ENCODE measurements at places on chromosomes 3 and 15. TPM values are rescaled to one million over a fixed set of nuclear protein-coding genes. Genes with fewer than 3 reads are reported as not detected.

TGM5 gene
- not detected for total RNA-seq

LRRIQ4 gene
- total RNA-seq, result not detected

GOLGA8M gene
- total RNA-seq, result 0.52 TPM

TERB2 gene
- not detected for total RNA-seq

GPR27 gene
- not detected for total RNA-seq

ANKRD63 gene
- total RNA-seq, result not detected

OXTR gene
- total RNA-seq, result 0.32 TPM

SI gene
- total RNA-seq, result not detected

Data from bronchial smooth muscle cell (primary cell).